Amniotic stem cell (primary cell): ENCODE measurements at places on chromosomes 1 and 21.

- DNase-seq, result peak; percentile 82
Observed at GRCh38 chr1:147539122-147539575, 2.2 kb upstream of the BCL9 start.

- DNase-seq, result no peak
Observed at GRCh38 chr1:246573491-246573890, 7.2 kb downstream of the CNST start.

DNA sequence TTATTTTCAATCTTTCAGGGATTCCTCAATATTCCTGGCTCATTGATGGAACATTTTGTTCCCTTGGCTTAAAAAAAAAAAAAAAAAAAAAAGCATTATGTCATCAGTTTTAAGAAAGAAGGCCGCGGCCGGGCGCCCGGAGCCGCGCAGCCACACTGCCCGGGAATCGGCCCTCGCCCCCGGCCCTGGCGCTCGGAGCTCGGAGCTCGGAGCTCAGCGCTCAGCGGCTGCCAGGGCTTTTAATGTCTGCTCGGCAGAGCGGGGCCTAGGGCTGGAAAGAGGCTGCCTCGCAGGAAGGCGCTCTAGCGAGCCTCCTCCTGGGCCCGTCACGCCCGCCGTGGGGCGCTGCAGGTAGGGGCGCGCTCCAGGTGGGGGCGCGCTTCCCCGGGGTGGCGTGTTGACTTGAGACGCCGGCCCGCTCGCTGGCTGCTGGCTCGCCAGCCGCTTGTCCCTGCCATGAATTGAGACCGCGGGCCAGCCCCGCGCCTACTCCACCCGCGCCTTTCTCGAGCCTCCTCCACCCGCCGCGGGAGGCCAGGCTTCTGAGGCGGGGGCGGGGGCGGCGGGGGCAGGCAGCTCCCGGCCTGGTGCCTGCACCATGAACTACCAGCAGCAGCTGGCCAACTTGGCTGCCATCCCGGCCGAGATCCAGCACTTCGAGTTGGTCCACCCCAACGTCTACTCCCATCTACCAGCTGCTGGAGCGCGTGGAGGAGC, 5.4 kb upstream of the TDRD5 start:
- DNase-seq, result no peak

- DNase-seq, result no peak
Observed at GRCh38 chr1:79662596-79662995, 656.1 kb upstream of the ADGRL4 start.

GRCh38 chr1:2556277-2556677, at the start of gene TNFRSF14:
TSS of gene TNFRSF14 (plus strand) at chr1:2556371. CDS start at chr1:2556665, 294 bp downstream.
- DNase-seq, result no peak

DNA sequence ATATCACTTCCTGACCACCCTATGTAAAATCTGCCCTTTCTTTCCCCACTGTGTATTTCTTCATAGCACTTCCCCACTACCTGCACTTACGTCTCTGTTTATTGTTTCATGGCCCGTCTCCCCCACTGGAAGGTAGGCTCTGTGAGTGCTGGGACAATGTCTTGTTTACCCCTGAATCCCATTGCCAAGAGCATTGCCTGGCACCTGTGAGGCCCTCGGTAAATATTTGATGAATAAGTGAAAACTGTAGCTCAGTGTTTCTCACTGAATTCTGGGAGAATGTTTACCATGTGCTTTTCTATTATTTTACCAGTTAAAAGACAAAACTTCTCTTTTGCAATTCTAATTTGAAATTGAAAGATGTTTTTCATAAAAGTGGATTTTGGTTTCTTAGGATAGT, 11.8 kb downstream of the NFASC start:
- no peak for DNase-seq

DNA sequence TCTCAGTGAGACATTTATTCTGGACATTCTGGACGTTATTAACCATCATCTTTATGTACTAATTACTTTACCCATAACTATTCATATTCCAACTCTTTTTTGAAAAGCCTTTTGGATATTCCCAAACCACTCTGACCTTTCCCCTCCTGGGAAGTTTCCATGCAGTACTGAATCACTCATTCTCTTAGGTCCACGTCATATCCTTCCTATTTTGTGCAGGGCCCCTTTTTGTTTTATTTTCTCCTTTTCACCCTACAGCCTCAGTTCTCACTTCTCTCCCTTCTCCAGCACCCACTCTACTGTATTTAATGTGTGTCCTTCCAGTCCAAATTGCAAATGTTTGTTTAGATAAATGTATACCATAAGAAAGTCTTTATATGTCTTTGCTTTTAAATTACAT, 16.4 kb upstream of the ATP1A1 start:
- no peak for DNase-seq

DNA sequence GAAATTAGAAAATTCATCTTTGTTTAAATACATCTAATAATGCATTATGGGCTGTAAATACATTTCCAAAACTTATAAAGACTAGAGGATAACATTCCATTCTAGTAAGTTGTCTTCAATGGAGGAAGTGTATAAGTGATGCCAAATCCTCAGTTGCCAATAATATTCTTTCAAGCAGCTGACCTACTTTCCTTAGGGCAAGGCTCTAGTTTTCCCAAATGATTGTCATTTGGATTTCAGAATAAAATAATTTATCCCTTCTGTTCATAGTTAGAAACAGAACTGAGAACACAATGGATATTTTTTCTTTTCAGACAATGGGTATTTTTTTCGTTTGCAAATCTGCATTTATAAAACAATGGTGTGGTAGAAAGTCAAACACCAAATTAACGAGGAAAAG, 354.9 kb upstream of the ADAMTS5 start:
- DNase-seq, result no peak

GRCh38 chr1:208868554-208868953, 624.4 kb upstream of the PLXNA2 start:
- DNase-seq, result no peak

GRCh38 chr1:165674599-165674998, 23.8 kb downstream of the ALDH9A1 start:
- DNase-seq, result no peak

DNA sequence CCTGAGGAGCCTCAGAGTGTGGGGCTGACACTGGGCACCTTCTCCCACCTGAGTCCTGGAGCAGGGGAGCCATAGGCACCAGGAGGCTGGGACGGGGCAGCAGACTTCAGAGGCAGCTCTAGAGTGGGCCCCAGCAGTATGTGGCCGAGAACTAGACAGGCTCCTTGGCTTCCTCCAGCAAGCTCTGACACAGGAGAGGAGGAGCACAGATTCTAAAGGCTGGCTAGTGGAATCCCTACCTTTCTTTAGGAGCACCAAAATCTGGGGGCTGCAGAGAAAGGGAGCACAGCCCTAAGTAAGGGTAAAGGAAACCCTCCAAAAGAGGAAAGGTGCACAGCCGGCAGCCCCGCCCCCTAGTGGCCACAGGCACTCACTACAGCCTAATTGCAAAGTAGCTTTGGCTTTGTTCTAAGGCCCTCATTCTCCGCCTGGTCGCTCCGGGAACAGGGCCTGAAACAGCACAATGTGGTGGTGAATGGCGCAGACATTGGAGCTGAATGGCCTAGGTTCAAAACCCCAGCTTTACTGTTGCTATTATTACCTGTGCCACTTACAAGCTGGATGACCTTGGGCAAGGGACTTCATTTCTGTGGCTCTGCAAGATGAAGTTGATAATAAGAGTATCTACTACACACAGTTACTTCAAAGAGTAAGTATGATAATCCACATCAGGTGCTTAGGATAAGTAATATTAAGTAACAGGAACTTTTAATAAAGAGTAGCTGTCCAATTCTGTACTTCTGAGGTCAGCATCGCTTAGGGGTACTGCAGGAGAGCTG, 8.8 kb upstream of the GUCA2A start:
- no peak for DNase-seq

- no peak for DNase-seq
Observed at GRCh38 chr1:11617314-11617713, 36.9 kb downstream of the FBXO2 start.
